ENCODE measurements at places on chromosomes 6 and 20. TPM values are rescaled to one million over a fixed set of nuclear protein-coding genes. Genes with fewer than 3 reads are reported as not detected.

DNA sequence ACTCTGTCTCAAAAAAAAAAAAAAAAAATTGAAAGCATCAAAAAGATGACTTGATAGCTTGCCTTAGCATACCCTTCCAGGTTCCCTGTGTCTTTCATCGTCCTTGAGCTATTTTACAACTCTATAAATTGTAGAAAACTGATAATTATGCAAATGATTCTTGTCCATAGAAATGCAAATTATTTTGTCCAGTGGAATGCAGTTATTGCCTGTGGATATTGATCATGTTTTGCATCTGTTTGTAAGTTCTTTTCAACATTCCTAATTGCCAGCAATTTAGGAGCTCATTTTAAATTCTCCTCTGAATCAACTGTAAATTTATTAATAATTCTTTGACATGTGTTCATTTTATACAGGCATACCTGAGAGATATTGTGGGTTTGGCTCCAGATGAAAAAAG is 7.1 kb upstream of the ATP9A start:
- no peak for DNase-seq

DNA sequence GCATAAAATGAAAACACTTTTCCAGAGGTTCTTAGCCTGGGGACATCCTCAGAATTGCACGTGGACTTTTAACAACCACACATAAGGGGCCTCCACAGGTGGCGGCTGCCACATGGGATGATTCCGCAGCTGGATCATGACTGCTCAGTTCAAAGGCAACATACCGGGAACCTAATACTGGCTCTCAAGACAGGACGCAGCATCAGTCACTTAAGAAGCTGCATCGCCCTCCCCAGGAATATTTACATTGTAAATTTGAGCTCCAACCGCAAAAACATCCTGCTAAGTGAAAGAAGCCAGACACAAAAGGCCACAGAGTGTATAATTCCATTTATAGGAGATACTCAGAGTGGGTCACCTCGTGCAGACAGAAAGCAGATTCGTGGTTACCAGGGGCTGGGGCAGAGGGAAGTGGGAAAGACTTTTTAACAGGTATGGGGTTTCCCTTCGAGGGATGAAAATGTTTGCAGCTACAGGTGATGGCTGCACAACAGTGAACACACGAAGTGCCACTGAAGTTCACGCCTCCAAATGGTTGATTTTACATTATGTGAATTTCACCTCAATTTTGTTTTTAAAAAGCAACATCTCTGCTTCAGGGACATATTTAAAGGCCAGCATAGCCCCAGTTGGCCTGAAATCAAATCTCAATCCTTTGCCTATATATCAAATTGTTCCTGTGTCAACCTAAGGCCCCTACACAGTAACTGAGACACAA is 141.5 kb downstream of the BMP7 start:
- peak; percentile 47 for DNase-seq

GRCh38 chr20:50226093-50226974 is 35.7 kb downstream of the CEBPB start:
- DNase-seq: peak; percentile 41

DNA sequence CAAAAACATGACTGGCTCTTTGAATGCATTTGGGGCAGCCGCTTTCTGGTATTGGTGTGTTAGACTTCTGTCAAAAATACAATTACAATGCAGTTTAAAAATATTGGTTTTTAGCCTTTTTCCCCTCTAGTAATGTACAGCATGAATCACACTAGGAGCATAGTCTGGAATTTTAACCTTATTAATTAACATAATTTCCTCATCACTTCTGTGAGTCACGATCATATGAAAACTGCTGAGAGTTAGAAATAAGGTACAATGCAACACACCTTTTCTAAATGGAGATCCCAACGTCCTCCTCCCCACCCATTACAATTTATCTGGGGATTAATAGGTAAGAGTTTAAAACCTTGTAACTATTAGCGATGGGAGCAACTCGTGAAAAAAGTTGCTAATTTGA is 297.1 kb upstream of the RIMS1 start:
- DNase-seq: no peak

GRCh38 chr6:49305010-49305409 is 158.0 kb downstream of the MMUT start:
- no peak for DNase-seq

- no peak for DNase-seq
These were observed 33.1 kb upstream of the RNF8 start for GRCh38 chr6:37320646-37321045.

GRCh38 chr6:66771626-66772025 is 1064.6 kb upstream of the EYS start:
- DNase-seq: no peak

DNA sequence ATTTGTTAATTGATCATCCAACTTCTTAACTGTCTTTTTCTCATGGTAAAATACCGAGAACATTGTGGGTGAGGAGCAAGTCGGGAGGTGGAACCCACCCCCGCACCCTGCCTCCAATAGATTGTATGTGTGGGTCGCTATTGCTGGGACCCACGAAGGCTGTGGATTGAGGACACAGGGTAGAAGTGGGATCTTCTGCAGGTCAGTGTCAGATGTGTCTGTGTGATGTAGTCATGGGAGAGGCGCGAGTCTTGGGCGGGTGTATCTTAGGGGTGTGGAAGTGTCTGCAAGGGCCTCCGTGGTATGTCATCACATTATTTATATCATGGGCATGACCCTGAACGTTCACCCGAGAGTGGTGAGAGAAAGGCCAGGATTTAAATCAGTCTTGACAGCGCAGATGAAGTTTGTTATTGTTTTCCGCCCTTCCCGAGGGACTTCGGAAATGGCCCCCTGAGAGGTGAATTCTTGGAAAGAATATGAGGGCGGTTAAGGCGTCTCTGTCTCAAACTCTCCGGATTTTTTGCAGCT is 472 bp upstream of the PAQR8 start:
- DNase-seq: no peak

DNA sequence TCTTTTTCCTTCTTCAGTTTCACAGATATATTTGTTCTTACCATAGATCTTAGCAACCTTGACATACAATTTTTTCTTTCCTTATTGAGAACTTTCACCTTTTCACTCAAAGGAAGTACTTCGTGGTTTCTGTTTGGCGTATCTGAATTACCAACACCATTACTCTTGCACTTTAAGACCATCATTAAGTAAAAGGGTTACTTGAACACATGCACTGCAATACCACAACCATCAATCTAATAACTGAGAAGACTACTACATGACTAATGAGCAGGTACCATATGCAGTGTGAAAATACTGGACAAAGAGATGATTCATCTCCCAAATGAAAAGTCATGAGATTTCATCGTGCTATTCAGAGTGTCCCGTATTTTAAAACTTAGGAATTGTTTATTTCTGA is 21.7 kb upstream of the SENP6 start:
- no peak for DNase-seq

DNA sequence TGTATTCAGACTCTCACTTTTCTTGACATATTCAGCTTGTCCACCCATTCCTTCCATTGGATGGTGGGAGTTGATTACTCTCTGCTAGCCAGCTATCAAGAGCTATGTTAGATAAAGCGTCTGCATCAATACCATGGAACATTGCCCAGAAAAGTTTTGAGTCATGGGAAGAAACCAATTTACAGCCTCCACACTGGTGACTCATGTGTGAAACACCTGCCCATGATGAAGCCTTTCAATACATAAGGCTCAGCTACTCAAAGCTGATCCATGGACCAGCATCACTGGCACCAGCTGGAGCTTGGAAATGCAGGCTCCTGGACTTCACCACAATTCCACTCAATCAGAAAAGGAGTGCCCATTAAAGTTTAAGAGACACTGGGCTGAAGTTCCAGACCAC is 16.1 kb downstream of the PLA2G7 start:
- peak; percentile 86 for DNase-seq

Gene MUC22
- not detected for total RNA-seq

Gene GJA10
- total RNA-seq: not detected

Gene TDRD6
- total RNA-seq: not detected

Gene CDSN
- not detected for total RNA-seq

Gene KIF25
- total RNA-seq: not detected

Gene APOM
- total RNA-seq: 0.18 TPM

Gene HMGCLL1
- total RNA-seq: not detected

Gene COL21A1
- total RNA-seq: 0.06 TPM
